ENCODE measurements at places on chromosomes 11 and 22.

GRCh38 chr11:122436188-122436555, 219.3 kb upstream of the UBASH3B start:
- no peak for DNase-seq

- DNase-seq, result no peak
Measured at GRCh38 chr22:46490538-46490937, 46.9 kb downstream of the CELSR1 start.

DNA sequence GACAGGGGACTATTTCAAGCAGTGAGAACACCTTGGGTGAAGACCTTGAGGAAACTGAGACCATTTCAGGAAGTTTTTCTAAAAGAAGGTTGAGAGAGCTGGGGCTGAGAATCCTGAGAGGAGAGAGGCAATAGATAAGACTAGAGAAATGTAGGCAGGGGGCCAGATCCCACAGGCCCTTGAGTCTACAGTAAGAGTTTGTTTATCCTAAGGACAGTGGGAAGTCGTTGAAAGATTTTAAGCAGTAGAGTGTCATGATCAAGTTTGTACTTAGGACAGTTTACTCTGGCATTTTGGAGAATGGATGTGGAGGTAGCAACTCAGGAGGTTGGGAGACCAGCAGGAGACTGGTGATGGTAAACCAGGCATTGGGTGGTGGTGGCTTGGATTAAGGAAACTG, 17.1 kb downstream of the HSD17B12 start:
- no peak for DNase-seq

DNA sequence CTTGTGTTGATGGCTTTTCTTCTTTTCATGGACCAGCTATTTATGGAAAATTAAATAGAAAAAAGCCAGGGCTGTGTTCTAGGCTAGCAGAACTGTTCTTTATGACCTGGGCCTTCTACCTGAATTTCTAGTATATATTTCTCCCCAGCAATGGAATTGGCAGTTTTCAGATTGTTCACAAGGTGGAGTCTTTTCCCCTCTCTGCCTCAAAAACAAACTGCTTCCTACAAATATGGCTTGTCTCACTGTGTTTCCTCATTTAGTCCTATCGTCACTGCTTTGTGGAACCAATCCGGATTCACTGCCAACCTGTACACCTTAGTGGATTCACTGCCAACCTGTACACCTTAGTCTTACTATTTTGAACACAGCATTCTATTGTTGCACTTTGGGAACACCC, 5.0 kb upstream of the APOL5 start:
- DNase-seq, result no peak

GRCh38 chr22:43994006-43994405, 30.1 kb upstream of the PARVB start:
- DNase-seq, result no peak

GRCh38 chr11:119469506-119469905, 46.5 kb upstream of the THY1 start:
- no peak for DNase-seq

DNA sequence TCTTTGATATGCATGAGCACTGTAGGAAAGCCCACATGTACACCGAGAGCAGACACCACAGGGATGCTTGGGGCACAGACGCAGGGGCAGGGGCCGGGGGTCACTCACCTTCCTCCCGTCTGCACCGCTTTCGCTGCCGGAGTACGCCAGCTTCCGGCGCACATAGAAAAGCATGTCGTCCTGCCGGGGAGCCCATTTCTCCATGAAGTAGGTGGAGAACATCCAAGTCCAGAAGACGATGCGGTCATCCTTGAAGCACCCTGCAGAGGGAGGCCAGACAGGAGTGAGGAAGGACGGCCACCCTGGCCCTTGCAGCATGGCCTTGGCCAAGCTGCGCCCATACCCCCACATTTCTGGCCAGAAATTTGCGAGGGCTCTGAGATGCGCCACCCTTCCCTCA, 28.8 kb downstream of the KIAA0930 start:
- no peak for DNase-seq

DNA sequence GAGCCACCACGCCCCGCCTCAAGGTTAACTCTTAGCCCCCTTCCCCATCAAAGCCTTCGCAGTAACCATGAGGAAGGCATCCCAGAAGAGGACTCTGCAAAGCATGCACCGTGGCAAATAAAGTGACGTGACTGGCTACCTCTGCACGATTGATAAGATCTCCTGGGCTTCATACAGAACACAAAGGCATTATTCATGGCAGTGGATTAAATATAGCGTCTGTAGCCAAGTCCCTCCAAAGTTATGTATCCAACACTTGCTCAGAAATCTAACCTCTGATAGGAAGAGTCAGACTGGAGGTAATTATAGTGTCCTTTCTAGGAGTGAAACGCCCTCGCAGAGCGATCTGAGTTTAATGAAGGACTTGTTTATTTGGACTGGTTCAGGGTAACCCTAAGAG, 22.4 kb downstream of the CPT1A start:
- DNase-seq, result no peak

DNA sequence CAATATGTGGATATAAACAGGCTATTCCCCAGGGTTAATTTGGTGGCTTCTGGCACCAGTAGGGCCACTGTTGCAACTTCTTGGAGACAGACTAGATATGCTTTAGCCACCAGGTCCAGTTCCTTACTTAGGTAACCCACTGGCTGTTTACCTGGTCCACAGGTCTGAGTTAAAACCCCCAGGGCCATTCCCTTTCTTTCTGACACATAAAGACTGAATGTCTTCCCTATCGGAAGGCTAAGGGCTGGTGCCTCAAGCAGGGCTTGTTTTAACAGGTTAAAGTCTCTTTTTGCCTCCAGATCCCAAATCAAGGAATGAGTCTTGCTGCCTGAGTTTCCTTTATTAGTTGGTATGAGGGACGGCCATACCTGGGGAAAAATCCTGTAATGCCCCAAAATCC, 1052.7 kb upstream of the CNTN5 start:
- DNase-seq, result no peak

- DNase-seq, result no peak
Measured at GRCh38 chr11:65887723-65888162, 528 bp downstream of the FIBP start.

- no peak for DNase-seq
Measured at GRCh38 chr11:110293389-110293788, 3.0 kb downstream of the RDX start.

DNA sequence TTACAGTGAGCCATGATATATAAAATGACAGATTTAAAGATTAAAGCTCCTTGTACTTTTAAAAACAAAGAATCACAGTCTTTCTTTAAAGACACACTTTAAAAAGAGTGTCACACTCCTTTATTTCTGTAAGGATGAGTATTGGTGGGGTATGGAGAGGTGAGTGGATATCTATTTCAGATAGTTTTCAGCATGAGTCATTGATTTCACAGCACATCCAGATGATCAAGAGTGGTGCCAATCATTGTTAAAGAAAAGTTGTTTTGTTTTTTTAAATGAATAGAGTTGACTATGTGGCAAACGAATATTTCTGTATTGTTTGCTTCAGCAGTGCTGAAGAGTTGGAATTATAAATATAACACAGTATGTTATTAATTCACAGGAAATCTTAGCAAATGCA, 52.5 kb downstream of the FAR1 start:
- DNase-seq, result no peak

DNA sequence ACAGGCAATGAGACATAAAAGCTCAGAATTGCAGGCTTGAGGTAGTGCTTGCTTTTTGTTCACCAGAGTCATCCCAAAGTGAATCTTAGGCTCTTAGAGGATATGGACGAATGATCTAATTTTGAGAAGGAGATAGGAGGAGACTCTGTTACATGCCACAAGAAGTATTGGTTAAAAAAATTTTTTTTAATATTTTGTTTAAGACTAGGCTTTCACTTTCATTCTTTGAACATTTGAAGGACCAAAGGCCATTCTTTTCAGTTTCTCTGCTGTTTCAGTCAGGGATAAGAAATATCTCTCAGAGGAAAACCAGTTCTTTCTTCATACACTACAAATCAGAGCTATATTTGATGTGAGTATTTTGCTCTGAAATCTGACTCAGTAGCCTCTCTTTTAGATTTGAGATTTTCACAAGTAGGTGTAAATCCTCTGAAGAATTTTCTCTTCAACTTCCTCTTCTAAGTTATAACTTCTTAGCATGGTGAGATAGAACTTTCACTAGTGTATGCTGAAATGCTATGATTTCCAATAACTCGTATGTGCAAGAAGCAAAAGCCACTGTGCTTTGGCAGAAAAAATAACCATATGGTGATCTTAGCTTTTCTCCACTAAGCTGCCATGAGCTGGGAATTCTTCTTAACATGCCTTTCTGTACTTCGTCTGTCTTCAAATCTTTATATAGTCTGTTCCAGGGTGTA, 24.1 kb upstream of the FAM181B start:
- no peak for DNase-seq

- no peak for DNase-seq
Measured at GRCh38 chr11:124861670-124862069, 3.6 kb upstream of the ROBO3 start.

GRCh38 chr11:73249853-73250783, 22.0 kb upstream of the P2RY6 start:
- DNase-seq, result no peak

DNA sequence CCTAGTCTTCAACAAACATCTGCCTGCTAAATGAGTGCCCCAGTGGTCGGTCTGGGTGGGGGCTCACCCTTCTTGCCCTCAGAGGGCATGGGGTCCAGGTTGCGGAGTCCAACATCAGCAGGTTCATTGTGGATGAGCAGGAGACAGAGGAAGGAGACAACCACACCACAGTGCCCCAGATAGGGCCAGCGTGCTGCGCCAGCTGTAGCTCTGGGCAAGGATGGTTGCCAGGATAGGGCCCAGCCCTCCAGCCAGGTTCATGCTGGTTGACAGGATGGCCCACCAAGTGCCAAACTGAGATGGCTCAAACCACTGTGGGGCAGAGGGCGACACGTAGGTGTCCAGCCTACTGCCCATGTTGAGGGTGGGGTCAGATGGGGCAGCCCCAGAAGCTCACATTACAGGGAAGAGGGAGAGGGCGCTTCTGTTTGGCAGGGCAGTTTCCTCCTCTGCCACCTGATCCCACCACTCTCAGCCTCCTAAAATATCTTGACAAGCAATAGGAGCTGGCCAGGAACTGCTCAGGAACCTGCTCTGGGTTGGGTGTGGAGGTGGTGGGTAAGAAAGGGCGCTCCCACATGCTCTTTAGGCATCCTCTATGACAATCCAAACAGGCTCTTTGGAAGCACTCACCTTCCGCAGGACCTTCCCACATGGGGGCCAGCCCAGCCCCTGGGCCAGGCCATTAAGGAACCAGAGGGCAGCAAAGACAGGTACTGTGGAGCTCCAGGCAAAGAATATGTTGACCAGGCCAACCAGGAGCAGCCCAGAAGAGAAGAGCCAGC, 2.9 kb downstream of the SLC37A4 start:
- DNase-seq, result no peak

GRCh38 chr11:2510626-2511402, 66.0 kb downstream of the KCNQ1 start:
- no peak for DNase-seq

- no peak for DNase-seq
Measured at GRCh38 chr11:123231777-123232176, 36.7 kb upstream of the CLMP start.

GRCh38 chr11:72758690-72759389, 6.6 kb upstream of the ARAP1 start:
- DNase-seq, result no peak

DNA sequence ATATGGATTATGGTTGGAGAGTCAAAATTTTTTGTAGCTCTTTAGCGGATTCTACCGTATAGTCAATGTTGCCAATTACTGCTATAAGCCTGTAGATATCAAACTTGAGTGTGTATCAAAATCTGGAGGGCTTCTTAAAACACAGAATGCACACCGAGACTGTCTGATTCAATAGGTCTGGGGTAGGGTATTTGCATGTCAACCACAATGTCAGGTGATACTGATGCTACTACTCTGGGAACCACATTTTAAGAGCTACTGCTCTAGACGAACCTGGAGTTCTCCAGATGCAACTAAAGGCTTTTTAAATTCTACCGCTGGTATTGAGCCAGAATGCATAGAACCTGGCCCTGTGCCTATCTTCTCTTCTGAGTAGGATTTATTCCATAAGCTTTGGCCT, 15.8 kb upstream of the MS4A4A start:
- DNase-seq, result no peak
